ENCODE measurements at places on chromosomes 7 and 10.

DNA sequence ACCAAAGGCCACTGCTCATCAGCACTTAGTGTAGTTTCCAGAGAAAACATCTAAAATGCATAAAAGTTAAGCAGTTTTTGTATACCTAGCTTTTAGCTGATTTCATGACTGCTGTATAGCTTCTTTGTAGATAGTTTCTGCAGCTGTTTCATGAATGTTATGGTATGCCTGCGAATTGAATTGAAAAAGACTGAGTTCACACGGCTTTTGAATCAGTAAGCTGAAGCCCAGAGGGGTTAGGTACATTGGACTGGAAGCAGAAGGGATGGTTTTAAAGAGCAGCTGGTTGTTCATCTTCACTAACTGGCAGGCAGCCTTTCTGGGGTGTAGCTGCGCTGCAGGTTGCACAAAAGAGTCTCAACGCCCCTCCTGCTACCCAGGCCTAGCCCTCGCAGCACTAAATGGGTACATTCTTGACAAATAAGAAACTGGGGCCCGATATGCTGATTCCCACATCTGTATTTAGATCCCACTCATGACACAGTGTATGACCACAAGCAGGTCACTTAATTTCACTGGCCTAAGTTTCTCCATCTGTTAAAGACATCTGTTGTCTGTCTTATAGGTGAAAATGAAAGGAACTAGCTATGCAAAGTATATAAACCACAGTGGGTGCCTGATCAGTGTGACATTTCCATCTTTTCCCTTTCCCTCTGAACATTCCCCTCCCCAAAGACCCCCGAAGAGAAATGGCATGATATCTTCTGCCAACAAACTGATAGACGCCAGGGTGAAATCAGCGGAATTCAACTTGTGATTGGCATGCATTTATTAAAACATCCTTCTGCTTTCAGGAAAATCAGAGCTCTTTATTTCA, 85.9 kb upstream of the AGBL3 start:
- DNase-seq, result no peak

GRCh38 chr7:71539615-71540014, 407.7 kb downstream of the GALNT17 start:
- no peak for DNase-seq

DNA sequence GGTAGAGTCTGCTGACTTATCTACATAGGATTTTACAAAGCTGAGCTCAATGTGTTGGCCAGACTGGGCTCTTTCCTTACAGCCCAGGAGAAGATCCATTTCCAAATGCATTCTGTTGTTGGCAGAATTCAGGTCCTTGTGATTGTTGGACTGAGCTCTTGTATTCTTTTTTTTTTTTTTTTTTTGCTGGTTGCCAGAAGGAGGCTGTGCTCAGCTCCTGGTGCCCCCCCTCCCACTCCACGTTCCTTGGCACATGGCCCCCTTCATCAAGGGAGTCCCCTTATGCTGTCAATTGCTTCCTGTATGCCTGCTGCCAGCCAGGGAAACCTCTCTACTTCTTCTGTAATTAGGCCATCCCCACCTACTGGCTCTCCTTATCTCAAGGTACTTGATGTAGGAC, 518.1 kb upstream of the AKR1E2 start:
- peak; percentile 77 for DNase-seq

- DNase-seq, result no peak
Observed at GRCh38 chr7:87032604-87033339, 26.7 kb downstream of the ELAPOR2 start.

All from fibroblast of the aortic adventitia (primary cell).